ENCODE measurements at places on chromosomes 2 and 18.
A peak's percentile ranks its signal among the peaks of the same experiment; 100 is the strongest.

DNA sequence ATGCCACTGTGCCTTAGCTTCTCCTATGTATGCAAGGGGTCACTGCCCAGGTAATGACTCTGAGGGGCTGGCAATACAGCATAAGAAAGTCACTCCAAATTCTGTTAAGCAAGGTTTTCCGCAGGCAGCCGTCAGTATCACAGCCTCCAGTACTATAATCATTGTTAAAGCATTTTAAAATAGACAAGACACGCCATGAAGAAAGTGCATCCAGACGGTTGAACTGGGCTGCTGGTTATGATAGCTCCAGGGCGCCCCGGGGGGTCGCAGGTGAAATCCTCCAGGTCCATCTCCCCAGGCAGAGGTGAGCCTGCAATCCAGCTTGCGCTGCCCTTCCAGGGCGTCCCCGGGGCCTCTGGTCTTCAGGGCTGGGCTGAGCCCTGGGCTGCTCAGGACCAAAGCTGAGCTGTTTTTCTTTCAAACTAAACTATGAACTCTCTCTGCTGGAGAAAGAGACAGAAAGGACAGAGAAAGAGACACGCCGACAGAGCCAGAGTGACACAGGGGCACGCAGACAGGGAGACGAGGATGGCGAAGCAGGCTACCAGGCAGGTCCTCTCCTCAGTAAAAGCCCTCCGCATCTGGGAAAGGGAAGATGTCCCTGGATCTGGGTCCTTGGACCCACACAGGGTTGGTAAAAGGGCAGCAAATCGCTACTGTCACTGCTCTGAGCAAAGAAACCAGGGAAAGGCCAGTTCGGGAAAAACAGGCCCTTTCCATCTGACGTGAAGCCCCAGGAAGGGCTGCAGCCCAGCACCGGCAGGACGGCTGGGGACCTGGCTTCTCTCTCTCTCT, 2.1 kb upstream of the TWIST2 start:
- DNase-seq = no peak

- no peak for DNase-seq
Observed at GRCh38 chr2:70030724-70031420, 56.4 kb upstream of the PCBP1 start.

- no peak for DNase-seq
Observed at GRCh38 chr2:159349674-159350299, 63.3 kb upstream of the WDSUB1 start.

- DNase-seq = no peak
Observed at GRCh38 chr2:161481619-161482018, 65.5 kb downstream of the TBR1 start.

- DNase-seq = no peak
Observed at GRCh38 chr18:57475903-57476302, 40.7 kb downstream of the ONECUT2 start.

GRCh38 chr18:10207682-10208345, 246.6 kb upstream of the APCDD1 start:
- no peak for DNase-seq

DNA sequence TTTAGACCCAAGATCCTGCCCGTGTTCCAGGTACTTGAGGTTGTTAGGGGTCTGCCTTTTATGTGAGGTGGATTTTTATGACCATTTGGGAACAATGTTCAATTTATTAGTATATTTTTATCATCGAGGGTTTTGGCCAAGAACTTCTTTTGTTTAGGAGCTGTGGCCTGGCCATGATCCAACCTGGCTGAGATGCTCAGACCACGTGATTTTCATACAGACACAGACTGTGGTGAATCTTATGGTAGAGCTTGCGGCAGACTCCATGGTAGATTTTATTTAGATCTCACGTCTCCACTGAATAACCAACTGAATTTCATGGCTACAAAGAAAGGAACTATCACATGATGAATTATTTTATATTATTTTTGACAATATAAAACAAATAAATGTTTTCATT, 405.5 kb upstream of the VWC2L start:
- DNase-seq = no peak

DNA sequence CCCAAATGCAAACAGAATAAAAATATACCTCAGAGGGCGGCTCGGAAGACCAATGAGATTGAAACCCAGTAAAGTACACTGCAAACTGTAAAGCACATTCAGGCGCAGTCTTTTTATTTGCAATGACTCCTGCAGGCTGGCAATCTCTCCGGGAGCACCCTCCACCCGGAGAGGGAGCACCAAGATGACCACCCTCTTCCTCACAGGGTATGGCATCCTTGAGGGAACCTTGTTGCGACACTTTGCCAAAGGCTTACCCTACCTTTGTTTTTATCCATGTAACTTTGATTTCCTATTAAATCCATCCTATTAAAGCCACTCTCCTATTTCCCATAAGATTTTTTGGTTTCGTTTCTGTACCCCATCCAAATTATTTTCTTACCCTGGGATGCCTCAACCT, 16.2 kb downstream of the CHST10 start:
- DNase-seq = no peak

- no peak for DNase-seq
Observed at GRCh38 chr2:225865468-225865867, 466.0 kb downstream of the NYAP2 start.

DNA sequence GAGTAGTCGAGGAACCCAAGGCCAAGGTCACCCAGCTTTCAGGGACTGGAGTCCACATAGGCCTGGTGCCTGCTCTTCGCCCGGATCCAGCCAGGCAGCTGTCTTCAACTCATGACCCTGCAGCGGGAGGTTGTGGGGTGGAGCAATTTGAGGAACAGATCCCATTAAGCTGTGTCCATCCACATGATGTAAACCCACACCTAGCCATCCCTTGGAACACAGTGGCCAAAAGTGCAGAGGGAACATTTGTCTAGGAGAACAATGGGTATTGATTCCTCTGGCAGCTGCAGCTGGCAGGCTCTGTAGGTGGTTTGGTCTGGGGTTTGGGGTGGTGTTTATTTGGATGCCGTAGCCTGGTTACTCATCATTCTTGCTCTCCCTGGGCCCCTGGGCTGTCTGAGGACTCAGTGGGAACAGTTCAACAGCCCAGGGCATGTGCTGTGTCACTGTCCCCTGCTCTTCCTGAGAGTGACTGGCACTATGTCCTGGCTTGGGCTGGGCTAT, 99.4 kb downstream of the TFCP2L1 start:
- peak; percentile 68 for DNase-seq

DNA sequence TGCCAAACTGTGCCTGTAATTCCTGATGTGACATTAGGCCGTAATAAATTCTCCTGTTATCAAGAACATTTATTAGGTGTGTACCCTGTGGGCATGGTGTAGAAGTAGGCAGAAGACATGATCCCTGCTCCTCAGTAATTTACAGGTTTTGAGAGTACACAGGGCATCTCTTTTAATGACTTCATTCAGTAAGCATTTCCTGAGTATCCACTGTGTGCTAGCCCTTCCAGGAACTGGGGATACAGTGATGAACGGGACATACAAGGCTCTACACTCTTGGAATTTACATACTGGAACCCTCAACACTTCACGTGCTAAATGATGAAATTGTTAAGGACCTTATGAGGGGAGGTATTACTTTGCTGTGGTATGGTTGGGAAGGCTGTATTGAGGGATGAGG, 30.2 kb downstream of the DIS3L2 start:
- DNase-seq = no peak

GRCh38 chr2:141393214-141393545, 737.6 kb downstream of the LRP1B start:
- no peak for DNase-seq

DNA sequence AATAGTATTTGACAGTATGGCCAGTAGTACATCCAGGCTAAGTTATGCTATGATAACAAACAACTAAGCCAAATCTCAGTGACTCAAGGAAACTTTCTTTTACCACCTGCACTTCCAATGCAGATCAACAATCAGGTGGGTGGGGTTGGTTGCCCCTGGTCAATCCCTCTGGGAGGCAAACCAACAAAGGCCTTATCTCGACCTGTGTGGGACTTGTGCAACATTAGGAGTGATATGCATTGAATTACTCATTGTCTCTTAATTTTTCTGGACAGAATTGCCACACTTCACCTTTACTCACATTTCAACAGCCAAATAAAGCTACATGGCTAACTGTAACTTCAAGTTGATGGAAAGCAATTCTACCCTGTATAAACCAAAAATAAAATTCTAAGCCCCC, 1049.3 kb upstream of the CDH2 start:
- DNase-seq = no peak

- DNase-seq = no peak
Observed at GRCh38 chr18:29651122-29651680, 1391.3 kb downstream of the DSC3 start.

- peak; percentile 68 for DNase-seq
Observed at GRCh38 chr18:74880706-74881278, 283.1 kb downstream of the ZNF407 start.

GRCh38 chr2:105836840-105837692, 92.4 kb downstream of the NCK2 start:
- DNase-seq = no peak

- DNase-seq = no peak
Observed at GRCh38 chr2:100812116-100812515, 7.8 kb upstream of the NPAS2 start.

- DNase-seq = no peak
Observed at GRCh38 chr2:23850564-23851256, 76.2 kb downstream of the ATAD2B start.

- no peak for DNase-seq
Observed at GRCh38 chr2:108950369-108951135, 38.5 kb downstream of the EDAR start.

- DNase-seq = no peak
Observed at GRCh38 chr2:45391866-45392265, 219.2 kb downstream of the SRBD1 start.

- no peak for DNase-seq
Observed at GRCh38 chr2:124514236-124514635, 489.1 kb downstream of the CNTNAP5 start.

DNA sequence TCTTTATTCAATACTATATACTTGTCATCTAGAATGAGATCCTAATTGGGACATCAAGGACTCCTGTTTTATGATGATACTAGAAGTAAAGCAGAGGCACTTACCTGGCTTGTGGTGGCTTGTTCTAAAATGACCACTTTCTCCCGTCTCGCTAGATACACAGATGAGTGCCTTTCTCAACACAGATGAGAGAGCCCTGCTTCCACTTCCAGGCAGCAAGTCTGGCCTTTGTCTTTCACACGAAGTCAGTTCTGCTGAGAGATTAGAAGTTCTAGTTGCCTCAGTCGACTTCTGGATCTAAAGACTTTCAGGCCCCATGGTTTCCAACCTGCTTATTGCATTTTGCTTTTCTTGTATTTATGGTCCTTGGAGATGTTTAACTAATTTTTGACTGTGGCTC, 70.3 kb downstream of the PPP1R1C start:
- no peak for DNase-seq

GRCh38 chr2:50118905-50119702, 912.8 kb downstream of the NRXN1 start:
- DNase-seq = no peak

DNA sequence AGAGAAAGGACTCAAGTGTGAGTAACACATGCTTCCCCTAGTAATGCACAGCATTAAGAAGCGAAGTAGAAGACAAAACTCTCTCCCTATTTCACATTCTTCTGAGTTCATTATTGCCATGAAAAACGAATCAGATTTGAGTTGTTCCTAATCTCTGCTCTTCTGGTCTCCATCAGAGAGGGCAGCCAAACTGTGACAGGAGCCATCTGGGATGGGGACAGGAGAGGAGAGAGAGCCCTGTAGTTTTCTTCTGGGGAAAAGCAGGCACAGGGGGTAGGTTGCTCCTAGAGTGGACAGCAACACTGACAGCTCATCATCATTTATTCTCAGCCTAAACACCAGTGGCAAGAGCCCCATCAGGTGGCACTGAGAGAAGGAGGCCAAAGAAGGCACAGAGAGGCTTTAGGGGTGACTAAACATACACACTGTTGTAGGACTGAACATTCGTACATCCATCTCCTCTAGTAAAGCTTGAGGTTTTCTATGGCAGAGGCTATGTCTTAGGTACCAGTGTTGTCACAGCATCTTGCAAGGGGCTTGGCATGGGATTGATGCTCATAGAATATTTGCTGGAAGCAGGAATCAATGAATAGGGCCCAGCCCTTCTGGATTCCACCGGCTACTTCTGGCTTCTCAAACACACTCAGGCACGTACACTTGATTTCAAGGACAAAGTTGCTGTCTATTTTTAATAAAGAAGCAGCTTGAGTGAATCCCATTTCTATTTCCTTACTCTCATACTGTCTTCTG, 33.1 kb downstream of the SLC8A1 start:
- DNase-seq = no peak

- no peak for DNase-seq
Observed at GRCh38 chr2:181536730-181537129, 79.5 kb downstream of the ITGA4 start.

DNA sequence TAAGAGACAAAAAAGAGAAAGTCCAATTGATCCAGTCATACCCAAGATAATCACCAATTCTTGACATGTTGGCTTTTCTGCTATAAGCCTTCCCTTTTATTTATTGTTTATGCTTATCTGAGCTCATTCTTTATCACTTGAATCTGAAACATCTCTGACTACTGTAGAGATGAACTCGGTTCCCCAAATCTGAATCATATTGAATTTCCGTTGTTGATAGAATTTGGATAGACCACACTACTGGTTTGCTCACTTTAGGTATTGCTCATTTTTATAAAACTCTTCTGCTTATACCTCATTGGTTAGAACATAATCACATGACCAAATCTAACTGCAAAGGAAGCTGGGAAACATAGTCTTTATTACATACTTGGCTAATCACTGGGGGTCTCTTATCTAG, 236.9 kb downstream of the TRIB2 start:
- DNase-seq = no peak

DNA sequence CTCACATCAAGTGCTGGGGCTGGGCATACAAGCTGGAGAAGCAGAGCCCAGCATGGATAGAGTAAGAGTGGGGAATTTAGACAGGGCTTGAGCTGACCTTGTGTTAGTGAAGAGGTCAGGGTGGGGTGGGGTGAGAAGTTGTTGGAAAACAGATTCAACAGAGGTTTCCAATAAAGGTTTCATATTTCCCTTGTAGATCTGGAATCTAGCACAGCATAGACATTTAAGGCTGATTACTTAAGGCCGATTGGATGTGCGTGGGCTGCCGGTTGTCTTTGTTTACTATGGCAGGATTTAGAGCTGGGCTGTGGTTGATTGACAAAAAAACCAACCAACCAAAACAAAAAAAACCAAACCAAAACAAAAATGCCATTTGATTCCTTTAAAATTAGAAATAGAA, 114.9 kb upstream of the SEC11C start:
- no peak for DNase-seq

DNA sequence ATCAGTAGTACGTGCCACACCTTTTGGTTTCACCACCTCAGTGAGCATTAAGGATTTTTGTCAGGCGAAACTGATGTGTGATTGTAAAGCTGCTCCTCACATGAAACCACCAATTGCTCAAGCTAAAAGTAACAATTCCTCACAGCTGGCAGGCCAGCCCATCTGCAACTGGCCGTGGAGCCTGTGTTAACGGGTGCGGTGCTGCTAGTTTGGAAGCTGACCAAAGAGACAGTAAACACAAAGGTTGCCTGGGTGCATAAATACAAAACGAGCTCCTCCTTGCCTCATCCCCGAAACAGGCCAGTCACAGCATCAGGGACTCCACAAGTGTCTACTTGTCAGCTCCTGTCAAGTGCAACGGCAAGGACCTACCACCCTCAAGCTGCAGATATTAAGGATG, 32.0 kb downstream of the LGALSL start:
- DNase-seq = peak; percentile 16
